ENCODE measurements at places on chromosomes 7 and 10. TPM values are rescaled to one million over a fixed set of nuclear protein-coding genes. Genes with fewer than 3 reads are reported as not detected.

WNT2 gene
- not detected for total RNA-seq

DNA sequence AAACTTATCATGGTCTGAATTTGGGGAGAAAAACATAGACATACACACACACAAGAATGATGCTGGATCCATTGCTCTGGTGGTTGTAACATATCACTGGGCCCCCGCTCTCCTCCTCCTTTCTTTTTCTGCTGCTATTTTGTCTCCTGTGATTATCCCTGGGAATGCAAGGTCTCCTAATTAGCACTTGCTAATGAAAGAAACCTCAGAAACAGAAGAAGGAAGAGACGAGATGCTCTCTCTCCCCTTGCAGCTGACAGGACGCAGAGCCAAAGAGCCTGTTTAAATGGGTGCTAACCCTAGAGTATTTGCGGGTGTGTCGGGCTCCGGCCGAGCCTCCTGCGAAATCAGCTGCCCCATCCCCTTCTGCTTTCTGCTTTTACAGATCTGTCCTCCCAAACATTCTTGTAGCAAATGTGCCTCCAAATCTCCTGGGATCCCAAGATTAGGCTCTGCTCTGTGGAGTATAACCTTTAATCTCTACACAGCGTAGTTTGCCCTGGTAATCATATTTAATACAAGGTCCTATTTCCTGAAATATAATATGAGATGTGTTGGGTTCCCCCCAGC is 81.5 kb downstream of the FRMPD2 start:
- no peaks in the 10 kb centered on the region for H3K36me3 ChIP-seq
- no peak for DNase-seq
- no peak overlapping the region for H3K27ac ChIP-seq

GRCh38 chr7:133678137-133678814 is 425.4 kb downstream of the EXOC4 start:
- no peaks in the 10 kb centered on the region for H3K27me3 ChIP-seq
- H3K4me1 ChIP-seq: no peaks in the 10 kb centered on the region
- no peaks in the 10 kb centered on the region for H3K36me3 ChIP-seq

DNA sequence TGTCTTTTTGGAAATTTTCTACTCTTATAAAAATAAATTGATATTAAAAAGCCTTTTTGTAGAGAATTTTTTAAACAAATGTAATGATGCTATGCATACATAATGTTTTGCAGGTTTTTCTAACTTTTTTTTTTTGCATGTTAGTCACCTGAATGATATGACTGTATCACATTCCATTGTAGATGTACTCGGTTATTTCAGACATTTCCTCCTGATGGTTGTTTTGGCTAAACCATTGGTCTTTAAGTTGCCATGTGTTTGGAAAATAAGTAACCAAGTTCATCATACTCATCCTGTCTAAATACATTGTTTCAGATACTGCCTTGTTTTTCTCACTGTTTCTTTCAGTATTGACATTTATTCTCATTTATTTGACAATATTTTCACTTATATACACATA is 25.8 kb downstream of the NHLRC2 start:
- no peaks in the 10 kb centered on the region for H3K27me3 ChIP-seq
- H3K4me3 ChIP-seq: no peak overlapping the region
- no peak for DNase-seq
- H3K27ac ChIP-seq: no peak overlapping the region

HTR7 gene
- 0.33 TPM for total RNA-seq
